ENCODE measurements at places on chromosomes 5 and 9.

DNA sequence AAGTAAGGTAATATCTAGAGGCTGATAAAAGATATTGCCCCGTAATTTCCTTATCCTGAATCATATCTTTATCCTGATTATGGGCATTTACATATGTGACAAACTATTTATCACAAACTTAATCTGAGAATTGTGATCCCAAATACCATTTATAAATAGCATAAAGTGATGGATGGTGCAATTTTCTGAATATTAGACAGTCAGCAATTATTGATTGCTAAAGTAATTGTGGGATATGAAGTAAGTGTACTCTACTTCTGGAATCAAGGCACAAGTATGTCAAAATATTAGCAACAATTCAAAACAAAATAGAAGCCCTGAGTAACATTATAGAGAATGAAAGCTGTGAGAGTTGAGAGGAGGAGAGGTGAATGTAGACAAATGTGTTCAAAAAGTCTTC, 361.9 kb upstream of the CDH6 start:
- DNase-seq = no peak

DNA sequence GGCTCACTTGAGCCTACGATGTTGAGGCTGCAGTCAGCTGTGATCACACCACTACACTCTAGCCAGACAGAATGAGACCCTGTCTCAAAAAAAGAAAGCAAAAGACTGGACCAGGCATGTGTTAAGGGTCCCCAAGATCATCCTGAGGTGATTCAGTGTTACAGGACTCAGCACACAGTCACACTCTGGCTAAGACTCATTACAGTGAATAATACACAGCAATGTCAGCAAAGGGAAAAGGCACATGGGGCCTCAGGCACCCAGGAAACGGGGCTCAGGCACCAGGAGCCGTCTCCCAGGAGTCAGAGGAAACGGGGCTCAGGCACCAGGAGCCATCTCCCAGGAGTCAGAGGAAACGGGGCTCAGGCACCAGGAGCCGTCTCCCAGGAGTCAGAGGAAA, 39.2 kb upstream of the NRARP start:
- DNase-seq = no peak

DNA sequence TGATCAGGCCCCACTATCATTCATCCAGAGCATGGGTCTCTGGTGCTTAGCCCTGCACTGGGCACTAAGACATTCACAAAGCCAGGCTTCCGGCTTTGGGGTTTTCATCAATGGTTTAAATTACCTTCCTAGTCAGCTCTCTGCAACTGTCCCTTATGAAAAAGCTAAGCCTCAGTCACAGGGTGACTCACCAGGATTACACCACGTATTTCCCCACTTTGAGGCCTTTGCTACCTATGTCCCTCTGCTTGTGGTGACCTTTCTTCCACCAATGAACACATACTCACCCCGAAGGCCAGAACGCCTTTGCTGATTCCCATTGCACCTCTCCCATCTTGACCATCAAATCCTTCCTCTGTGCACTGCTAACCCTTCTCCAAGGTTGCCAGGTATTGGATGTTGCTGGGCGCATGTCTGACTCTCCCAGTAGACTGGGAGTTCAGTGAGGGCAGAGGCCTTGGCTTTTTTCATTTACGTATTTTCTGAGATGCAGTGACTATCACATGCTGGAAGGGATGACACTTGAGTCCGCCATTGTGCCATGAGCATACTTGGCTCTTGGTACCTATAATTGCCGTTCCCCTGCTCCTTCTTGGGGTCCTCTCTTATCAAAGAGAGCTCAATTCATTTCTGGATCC, 58.7 kb upstream of the TNFSF8 start:
- DNase-seq = no peak

- DNase-seq = no peak
Measured at GRCh38 chr9:131122158-131122557, 3.2 kb upstream of the NUP214 start.

GRCh38 chr5:140109759-140110645, 3.9 kb upstream of the PURA start:
- no peak for DNase-seq

GRCh38 chr9:23556459-23556858, 269.6 kb downstream of the ELAVL2 start:
- no peak for DNase-seq

GRCh38 chr9:76403352-76403751, 9.1 kb upstream of the RFK start:
- no peak for DNase-seq

- DNase-seq = no peak
Measured at GRCh38 chr5:107321906-107322305, 348.8 kb downstream of the EFNA5 start.

DNA sequence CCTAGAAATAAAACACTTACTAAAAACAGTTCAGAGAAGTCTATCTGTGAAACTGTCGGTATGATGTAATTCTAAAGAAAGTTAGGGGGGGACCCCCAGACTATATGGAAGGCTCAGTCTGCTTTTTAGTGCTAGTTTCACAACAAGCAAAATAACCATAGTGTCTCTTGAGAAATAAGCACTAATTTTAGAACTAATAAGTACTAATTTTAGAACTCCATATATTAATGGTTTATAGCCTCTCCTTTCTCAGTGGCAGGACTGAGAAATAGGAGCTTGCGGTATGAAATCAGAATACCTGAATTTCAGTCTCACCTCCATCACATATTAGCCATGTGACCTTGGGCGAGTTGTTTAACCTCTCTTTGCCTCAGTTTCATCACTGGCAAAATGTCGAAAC, 1.4 kb upstream of the PHF24 start:
- DNase-seq = no peak

GRCh38 chr9:136510561-136510960, 27.7 kb upstream of the SEC16A start:
- DNase-seq = no peak

DNA sequence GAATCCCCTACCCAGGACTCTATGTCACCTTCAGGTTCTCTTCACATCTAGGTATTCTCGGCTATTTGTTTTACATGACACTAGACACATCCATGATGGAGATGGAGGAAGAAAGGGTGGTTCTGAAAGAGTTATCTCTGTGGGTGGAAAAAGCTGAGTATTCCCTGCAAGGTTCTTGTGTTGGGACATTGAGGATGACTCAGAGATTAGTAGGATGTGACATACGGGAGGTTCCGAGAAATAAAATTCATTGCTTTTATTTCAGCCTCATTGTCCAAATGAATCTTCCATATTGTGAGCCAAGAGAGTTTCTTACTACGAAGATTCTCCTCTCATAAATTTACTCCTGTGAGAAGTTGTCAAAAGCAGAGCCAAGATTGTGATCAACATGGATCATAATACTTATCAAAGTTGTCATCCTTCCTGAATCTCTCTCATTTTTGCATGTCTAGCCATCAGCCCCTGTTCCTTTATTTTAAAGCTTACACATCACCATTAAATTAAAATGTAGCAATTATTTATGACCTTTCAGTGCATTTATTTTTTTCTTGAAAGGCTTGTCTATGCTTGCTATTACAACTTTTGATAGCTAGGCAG, 370.0 kb downstream of the PSAT1 start:
- DNase-seq = no peak

- no peak for DNase-seq
Measured at GRCh38 chr5:54844905-54845566, 140.4 kb downstream of the ESM1 start.

- DNase-seq = no peak
Measured at GRCh38 chr5:6525422-6525821, 76.8 kb downstream of the UBE2QL1 start.

Data from CD4-positive, alpha-beta T cell (primary cell).